ENCODE measurements at places on chromosomes 1 and 21. TPM values are rescaled to one million over a fixed set of nuclear protein-coding genes. Genes with fewer than 3 reads are reported as not detected.

DNA sequence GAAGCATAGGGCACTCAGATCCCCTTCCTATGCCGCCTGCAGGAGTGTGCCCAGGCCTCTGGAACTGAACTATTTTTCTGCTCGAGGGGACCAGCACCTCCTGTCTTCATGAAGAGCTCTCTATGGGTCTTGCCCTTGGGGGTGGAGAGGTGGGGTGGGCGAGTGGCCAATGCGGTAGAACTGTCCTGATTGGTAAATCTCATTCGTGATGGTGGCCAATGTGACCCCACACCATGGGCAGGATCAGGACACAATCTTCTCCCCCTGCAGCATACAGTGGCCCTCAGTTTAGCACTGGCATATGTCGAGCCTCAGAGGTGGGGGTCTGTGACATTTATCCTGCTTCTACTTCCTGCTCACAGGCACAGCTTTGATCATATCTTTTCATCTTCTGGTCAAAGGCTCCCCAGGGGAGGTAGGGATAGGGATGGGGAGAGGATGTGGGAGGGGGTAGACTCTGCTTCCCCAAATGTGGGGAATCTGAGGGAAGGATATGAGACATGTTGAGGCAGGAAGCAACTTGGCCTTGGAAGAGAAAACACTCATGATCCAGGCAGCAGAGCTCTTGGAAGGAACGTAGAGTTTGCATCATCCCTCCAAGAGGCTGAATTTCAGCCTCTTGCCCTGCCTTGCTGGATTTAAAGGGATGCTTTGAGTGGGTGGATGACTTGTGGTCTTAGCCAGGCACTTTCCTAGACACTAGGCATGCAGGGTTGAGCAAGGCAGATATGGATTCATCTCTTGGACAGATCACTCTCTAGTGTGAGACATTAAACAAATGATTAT lies 81.8 kb downstream of the LAMC2 start:
- H3K4me1 ChIP-seq = peaks cover 19% of the 10 kb centered on the region
- no peaks in the 10 kb centered on the region for H3K27me3 ChIP-seq
- no peaks in the 10 kb centered on the region for H3K36me3 ChIP-seq
- no peak for DNase-seq

GRCh38 chr21:31753949-31754707 lies 22.2 kb upstream of the SCAF4 start:
- H3K36me3 ChIP-seq = no peaks in the 10 kb centered on the region

- H3K27ac ChIP-seq = no peak overlapping the region
- no peaks in the 10 kb centered on the region for H3K36me3 ChIP-seq
- no peak for DNase-seq
- H3K4me1 ChIP-seq = peaks cover 32% of the 10 kb centered on the region
- H3K4me3 ChIP-seq = no peak overlapping the region
Observed at GRCh38 chr1:167469280-167469965, 48.9 kb downstream of the CD247 start.

DNA sequence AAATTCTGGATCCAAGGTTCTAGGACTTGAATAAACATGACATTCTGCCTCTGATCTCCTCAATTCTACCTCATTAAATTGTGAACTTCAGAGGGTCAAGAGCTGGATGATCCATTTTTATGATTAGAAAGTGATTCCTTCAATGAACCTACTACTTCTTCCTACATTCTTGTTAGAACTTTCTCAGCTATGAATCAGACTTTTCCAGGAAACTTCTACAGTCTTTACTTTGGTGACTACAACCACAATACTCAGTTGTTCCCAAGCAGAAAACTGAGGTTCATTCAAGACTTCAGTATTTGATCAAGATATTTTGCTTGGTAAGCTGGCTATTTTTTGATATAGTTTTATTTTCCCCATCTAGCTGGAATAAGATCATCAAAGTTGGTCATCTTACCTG lies 51.4 kb downstream of the CDC7 start:
- peaks cover 5% of the 10 kb centered on the region for H3K27me3 ChIP-seq
- H3K27ac ChIP-seq = no peak overlapping the region
- H3K4me1 ChIP-seq = peaks cover 27% of the 10 kb centered on the region

DNA sequence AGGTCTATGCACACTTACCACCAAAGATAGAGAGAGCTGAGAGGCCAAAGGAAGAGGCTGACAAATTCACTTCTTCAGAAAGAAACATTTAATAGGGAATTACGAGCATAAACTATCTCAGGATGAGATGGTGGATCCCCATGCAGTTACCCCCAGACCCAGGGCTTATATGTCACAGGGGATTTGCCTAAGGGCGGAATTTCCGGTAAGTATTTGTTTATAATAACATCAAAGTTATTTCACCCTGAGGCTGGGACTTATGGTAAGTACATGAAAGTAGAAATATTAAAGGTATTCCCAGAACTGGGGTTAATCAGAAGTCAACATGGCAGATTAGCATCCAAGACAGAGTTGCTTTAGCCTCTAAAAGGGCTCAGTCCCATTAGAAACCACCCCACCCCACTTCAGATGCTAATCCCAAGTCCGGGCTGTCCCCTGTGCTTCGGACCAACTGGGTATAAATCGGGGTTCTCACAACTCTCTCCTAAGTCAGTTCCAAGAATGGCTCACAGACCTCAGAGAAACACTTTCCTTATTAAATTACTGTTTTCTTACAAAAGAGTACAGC lies 247.4 kb upstream of the ZP4 start:
- H3K36me3 ChIP-seq = no peaks in the 10 kb centered on the region
- no peak overlapping the region for H3K27ac ChIP-seq
- DNase-seq = no peak
- no peaks in the 10 kb centered on the region for H3K4me1 ChIP-seq
- no peak overlapping the region for H3K4me3 ChIP-seq

DNA sequence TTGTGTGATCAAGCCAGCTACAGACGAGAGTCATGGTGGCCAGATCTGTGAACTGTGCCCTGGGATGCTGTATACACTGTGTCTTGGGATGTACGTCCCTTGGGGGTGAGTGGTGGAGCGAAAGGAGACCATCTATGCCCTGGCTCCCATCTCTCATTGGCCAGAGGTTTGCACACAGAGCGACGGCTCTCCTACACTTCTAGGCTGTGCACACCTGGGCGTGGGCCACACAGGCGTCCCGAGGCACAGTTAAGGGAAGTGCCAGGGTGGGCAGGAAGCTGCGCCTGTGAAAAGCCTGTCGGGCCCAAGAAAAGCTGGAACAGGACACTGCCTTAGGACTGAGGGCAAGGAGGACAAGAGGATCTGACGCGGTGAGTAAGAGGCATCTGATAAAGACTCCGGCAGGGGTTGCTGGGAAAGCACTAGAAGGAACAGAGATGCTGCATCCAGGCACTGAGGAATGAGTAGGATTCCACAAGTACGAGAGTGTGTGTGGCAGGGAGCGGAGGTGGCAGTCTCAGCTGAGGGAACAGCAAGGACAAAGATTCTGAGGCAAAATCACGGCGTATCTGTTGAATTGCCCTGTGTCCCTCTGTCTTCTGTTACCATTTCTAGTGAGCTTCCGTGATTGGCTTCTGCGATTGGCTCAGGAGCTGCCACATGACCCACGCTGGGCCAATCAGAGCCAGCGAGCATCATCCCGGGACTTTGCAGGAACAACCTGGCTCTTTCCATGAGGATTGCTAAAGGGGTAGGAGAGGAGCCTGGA lies 67.9 kb upstream of the ZBTB40 start:
- peaks cover 10% of the 10 kb centered on the region for H3K4me1 ChIP-seq
- no peak for DNase-seq
- H3K36me3 ChIP-seq = no peaks in the 10 kb centered on the region

DNA sequence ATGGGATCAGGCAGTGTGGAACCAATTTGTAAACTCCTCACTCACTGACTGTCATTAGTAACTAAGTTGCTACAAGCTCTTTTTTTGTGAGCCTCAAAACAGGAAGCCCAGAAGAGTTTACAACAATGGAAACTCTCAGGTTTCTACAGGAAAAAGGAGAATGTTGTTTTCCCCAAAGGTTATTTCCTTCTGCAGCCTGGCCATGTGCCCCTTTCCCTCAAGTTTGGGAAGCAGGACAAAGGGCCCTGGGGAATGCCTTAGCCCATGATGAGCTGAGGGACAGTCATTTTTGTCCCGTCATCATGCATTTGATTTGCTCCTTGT lies 395.9 kb downstream of the KIF26B start:
- peaks cover 2% of the 10 kb centered on the region for H3K36me3 ChIP-seq
- no peaks in the 10 kb centered on the region for H3K27me3 ChIP-seq
- DNase-seq = no peak
- no peak overlapping the region for H3K4me3 ChIP-seq
- H3K4me1 ChIP-seq = peaks cover 14% of the 10 kb centered on the region
- H3K27ac ChIP-seq = no peak overlapping the region

DNA sequence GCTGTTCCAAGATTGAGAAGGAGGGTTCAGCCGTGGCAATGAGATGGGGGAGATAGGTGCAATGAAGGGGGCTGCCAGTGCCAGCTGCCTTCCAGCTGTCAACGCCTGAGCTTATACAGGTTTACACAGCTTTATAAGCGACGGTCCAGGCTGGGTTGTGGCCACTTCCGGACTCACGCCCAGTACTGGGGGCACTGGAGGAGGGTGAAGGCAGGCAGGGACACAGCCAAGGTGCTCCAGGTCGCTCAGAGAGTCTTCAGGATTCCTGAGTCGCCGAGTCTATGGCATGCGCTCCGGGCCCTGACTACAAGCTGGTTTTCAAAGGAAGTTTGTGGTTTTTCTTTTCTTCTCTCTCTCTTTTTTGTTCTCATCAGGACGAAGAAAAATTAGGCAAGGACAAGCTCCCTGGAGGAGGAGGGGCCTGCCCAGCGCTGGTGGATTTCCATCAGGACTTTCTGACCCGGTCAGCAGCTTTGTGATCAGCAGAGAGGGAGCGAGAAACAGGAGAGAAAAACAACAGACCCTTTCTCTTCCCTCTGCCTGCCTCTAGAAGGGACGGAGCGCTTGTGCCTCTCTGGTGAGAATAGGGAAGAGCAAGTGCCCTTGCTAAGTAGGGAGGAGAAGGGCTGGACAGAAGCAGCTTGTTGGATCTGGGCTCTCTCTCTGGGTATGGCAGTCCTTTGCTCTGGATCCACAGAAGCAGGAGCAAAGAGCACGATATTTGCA lies at the start of gene MINDY1:
MINDY1 (minus strand) TSS at position 576 of the 726 bp plus-strand sequence. CDS start 4,285 bp downstream, outside the sequence.
- peak within 1 kb of the TSS; percentile 100 for H3K27ac ChIP-seq
- peak within 1 kb of the TSS; percentile 97 for H3K4me3 ChIP-seq
- H3K36me3 ChIP-seq = peaks cover 6% of the 10 kb centered on the region
- DNase-seq = no peak
- H3K4me1 ChIP-seq = peaks cover 70% of the 10 kb centered on the region

DNA sequence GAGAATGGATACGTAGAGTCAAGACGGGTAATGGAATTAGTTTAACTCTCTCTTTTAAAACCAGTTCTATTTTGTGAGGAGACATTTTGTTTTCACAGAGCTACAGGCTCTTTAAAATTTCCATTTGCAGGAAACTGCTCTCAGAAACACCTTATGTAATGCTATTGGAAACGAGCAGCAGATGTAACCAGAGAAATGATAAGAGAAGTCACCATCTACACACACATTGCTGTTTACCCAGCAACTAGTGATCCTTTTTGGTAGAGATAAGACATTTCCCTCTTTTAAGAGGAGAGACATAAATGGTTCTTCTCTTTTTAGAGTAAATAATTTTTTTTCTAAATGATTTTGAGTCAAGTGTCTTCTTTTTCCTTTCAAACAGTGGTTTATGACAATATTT lies 80.6 kb downstream of the KCTD3 start:
- H3K27ac ChIP-seq = no peak overlapping the region
- peaks cover 15% of the 10 kb centered on the region for H3K4me1 ChIP-seq
- DNase-seq = no peak
- H3K36me3 ChIP-seq = no peaks in the 10 kb centered on the region

DNA sequence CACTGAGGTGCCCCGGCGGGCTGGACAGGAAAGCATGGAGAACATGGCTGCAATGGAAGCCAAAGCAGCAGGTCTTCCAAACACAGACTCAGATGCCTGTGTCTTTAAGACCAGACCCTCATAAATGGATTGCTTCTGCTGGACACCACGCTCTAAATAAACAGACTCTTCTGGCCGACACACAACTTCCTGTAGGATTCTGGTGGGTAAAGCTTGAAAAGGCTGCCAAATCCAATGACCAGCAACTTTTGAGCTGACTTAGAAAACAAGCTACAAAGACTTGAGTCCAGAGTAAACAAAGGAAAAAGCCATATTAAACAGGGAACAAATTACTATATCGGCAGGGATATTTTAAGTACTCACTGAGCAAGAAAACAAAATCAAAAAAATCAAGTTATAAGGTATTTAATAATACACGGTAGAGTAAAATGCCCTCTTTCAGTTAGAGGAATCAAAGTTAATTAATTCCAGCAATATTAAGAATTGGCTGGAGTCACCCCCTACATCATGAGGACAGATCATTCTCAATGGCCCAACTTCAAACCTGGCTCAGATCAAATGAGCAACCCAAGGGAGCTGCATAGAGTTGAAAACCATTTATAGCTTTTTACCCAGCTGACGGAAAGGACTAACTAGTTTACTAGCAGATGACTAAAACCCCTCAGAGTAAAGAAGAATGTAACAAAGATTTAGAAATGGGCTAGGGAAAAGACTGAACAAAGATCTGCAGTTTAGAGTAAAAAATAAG lies 102.4 kb downstream of the TGFBR3 start:
- no peak overlapping the region for H3K4me3 ChIP-seq
- H3K36me3 ChIP-seq = no peaks in the 10 kb centered on the region
- H3K4me1 ChIP-seq = peaks cover 50% of the 10 kb centered on the region

DNA sequence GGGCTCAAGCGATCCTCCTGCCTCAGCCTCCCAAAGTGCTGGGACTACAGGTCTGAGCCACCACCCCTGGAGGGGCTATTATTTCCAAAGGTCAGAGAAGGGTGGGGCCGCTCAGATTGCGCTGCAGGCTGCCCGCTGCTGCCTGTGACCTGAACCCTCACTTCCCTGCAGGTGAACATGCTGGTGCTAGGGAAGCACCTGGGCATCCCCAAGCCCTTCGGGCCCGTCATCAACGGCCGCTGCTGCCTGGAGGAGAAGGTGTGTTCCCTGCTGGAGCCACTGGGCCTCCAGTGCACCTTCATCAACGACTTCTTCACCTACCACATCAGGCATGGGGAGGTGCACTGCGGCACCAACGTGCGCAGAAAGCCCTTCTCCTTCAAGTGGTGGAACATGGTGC lies 8.6 kb upstream of the PADI6 start:
- DNase-seq = no peak
- no peak overlapping the region for H3K4me3 ChIP-seq
- peaks cover 4% of the 10 kb centered on the region for H3K27me3 ChIP-seq
- no peaks in the 10 kb centered on the region for H3K36me3 ChIP-seq
- no peaks in the 10 kb centered on the region for H3K4me1 ChIP-seq

GRCh38 chr1:212482637-212483441 lies 50.1 kb downstream of the NENF start:
- no peak overlapping the region for H3K27ac ChIP-seq
- H3K36me3 ChIP-seq = no peaks in the 10 kb centered on the region
- no peaks in the 10 kb centered on the region for H3K27me3 ChIP-seq
- no peak overlapping the region for H3K4me3 ChIP-seq
- H3K4me1 ChIP-seq = peaks cover 9% of the 10 kb centered on the region

DNA sequence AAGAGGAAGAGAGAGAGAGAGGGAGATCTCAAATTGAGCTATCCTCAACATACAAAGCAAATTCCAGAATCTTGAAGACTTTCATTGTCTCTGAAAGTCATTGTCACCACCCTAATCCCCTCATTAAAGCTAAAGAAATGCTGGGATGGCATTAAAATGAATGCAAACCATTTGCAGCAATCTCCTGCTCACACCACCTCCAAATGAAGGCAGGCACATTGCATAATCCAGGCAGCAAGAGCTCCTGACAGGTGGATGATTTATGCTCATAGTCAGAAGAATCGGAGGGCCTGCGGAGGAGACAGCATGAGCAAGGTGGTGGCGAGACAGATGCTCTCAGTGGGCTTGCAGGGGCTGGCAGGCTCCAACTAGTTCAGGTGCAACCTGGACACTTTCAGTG lies 90.2 kb downstream of the ESRRG start:
- H3K27ac ChIP-seq = no peak overlapping the region
- peaks cover 2% of the 10 kb centered on the region for H3K36me3 ChIP-seq
- H3K4me3 ChIP-seq = no peak overlapping the region
- peaks cover 7% of the 10 kb centered on the region for H3K4me1 ChIP-seq
- H3K27me3 ChIP-seq = no peaks in the 10 kb centered on the region

The C4BPB gene
- total RNA-seq = 0.47 TPM

The PIGR gene
- total RNA-seq = not detected

The PRXL2B gene
- total RNA-seq = 34.7 TPM

The RGS8 gene
- total RNA-seq = not detected

The SLC22A15 gene
- total RNA-seq = 10.1 TPM
